ENCODE measurements at places on chromosomes 16 and 17. TPM values are rescaled to one million over a fixed set of nuclear protein-coding genes. Genes with fewer than 3 reads are reported as not detected.

TAC4 gene
- not detected for total RNA-seq

PYY gene
- total RNA-seq, result not detected

CIBAR2 gene
- total RNA-seq, result not detected

SPNS2 gene
- 1.0 TPM for total RNA-seq

SENP3 gene
- total RNA-seq, result 59.2 TPM

CTRB1 gene
- total RNA-seq, result not detected

ASIC2 gene
- total RNA-seq, result 0.66 TPM

NPIPA3 gene
- total RNA-seq, result 1.2 TPM

GCGR gene
- not detected for total RNA-seq

MYLK3 gene
- 0.15 TPM for total RNA-seq

SLC5A10 gene
- total RNA-seq, result not detected

CALB2 gene
- 0.33 TPM for total RNA-seq

ABCC12 gene
- total RNA-seq, result 0.15 TPM

CA7 gene
- not detected for total RNA-seq

C1QTNF8 gene
- total RNA-seq, result not detected

MFAP4 gene
- 79.4 TPM for total RNA-seq

ERBB2 gene
- total RNA-seq, result 50.3 TPM

AHSP gene
- total RNA-seq, result not detected

DOC2B gene
- total RNA-seq, result not detected

RBFOX1 gene
- total RNA-seq, result not detected

TBC1D3L gene
- total RNA-seq, result 7.8 TPM

MYH8 gene
- total RNA-seq, result not detected

OMG gene
- total RNA-seq, result 17.4 TPM

CCL1 gene
- total RNA-seq, result not detected

USH1G gene
- under 0.01 TPM for total RNA-seq

GP1BA gene
- total RNA-seq, result not detected

LHX1 gene
- not detected for total RNA-seq

PPM1E gene
- total RNA-seq, result 0.17 TPM

SOST gene
- not detected for total RNA-seq

ABCC11 gene
- 0.44 TPM for total RNA-seq

RGS9 gene
- 1.2 TPM for total RNA-seq

GFAP gene
- not detected for total RNA-seq

FBXL16 gene
- total RNA-seq, result 0.17 TPM

KCNH6 gene
- not detected for total RNA-seq

PPP1R27 gene
- not detected for total RNA-seq

DPEP3 gene
- total RNA-seq, result not detected

KRT31 gene
- total RNA-seq, result not detected

CCL3 gene
- not detected for total RNA-seq

C16orf46 gene
- 0.73 TPM for total RNA-seq

BEAN1 gene
- not detected for total RNA-seq

C17orf107 gene
- total RNA-seq, result 1.9 TPM

KRTAP4-4 gene
- total RNA-seq, result not detected

CTRL gene
- total RNA-seq, result 0.33 TPM

USP43 gene
- total RNA-seq, result not detected

C17orf75 gene
- 12.6 TPM for total RNA-seq
